ENCODE measurements at places on chromosomes 3 and 15.

DNA sequence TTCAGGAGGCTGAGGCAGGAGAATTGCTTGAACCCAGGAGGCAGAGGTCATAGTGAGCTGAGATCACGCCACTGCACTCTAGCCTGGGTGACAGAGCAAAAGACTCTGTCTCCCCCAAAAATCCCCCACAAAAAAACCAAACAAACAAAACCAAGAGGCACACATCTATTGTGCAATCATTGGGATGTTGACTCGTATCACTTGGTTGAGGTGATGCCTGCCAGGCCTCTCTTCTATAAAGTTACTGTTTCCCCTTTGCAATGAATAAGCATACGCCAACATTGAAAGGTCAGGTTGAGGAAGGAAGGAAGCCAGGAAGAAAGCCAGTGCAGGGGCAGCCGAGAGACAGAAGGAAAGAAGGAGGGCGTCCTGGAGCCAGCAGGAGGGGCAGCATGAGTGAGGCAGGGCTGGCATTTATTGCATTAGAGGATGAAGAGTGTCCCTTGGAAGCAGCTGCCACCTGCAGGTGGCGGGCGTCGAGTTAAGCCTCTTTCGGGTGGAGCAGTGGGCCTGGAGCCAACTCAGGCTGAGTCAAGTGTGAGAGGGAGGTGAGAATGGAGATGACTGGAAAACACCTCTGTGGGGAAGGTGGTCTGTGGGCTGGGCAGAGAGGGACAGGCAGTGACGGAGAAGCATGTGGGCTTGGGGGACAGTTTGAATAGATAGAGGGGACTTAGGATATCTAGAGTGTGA lies 8.3 kb upstream of the CSPG4 start:
- DNase-seq, result peak; percentile 59

- no peak for DNase-seq
Measured at GRCh38 chr15:52256930-52257733, 38.5 kb downstream of the MYO5C start.

DNA sequence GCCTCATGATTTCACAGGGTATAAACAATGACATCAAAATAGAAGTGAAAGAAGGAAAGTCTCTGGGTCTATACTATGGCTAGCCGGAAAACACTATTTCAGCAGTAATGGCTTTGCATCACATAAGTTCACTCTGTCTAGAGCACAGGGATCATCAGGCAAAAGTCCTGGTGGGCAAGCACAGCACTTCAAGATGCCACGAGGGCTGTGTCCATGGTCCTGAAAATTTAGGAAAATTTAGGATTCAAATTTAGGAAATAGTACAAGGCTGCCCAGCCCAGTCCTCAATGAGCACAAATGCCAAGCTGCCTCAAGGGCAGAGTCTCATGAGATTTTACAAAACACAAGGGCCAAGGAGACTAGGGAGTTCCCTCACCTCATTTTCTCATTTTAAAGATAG lies 54.1 kb downstream of the RORA start:
- no peak for DNase-seq

DNA sequence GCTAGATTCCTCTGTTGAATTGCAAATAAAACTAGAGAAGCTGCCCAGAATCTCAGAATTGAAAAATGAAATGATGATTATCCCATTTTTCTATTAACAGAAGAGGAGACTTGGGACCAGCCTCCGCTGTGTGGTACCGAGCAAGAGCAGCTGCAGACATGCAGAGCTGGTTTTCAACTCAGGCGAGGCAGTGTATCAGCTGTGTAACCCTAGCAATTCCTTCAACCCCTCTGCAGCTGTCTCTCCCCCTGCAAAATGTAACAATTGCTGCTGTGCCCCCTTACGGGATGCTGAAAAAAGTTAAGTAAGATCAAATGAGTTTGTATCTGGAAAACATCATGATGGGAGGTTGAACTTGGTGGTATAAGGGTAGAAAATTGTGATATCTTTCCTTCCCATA lies 98.5 kb upstream of the C3orf80 start:
- DNase-seq, result no peak

- no peak for DNase-seq
Measured at GRCh38 chr3:172034786-172035685, 4.3 kb upstream of the FNDC3B start.

DNA sequence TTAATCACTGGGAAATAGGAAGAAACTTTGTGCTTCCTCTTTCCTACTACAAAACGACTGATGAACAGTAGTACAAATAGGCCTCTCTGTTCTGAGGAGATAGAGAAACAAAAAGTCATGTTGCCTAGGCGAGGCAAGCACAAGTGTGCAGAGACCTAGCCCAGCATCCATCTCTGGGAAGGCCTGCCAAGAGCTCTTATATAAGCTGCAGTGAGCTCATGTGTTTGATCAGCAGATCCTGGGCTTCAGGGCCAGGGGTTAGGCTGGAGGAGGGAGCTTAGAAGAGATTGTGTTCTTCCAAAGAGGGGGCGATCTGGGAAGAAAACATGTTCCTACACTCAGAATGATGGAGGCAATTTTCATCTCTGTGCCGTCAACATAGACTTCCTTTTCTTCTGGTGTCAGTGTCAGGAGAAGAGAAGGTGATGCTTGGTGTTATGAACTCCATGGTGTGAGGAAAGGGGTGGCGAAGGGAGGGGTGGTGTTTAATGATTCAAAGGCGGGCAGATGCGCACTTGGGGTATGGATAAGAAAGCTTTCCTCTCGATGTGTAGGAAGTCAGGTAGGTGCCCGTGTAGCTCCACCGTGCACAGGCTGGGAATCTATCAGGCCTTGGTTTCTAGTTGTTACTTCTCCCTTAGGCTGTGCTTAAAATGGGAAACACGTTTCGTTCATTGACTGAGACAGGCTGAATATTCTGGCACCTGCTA lies 29.5 kb upstream of the ETV5 start:
- no peak for DNase-seq

DNA sequence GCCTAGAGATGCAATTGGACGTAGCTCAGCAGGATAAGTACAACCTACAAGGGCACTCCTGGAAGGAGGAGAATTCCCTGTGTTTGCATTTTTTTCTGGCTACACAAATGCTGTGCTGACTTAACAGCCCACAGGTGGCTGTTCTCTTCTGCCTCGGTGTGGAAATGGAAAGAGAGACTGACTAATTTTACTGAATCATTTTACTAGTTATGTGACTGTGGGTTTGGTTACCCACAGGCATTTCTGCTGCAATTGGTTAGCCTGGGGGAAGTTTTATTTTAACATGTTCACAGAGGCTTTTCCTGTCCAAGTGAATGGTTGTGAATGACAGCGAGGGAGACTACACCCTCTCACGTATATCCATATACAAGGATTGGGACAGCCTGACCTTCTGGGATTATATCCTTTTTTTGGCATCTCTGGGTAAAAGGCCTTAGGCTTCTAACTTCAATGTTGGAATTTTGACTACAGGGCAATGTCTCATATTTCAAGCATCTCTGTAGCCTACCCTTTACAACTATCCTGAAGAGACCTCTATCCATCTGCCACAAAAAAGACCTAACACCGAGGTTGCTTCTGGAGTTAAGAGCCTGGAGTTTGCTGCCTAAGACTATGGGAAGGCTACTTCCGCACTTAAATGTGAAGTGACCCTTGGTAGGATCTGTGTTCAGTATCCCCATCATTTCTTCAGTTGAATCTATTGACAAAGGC lies 67.2 kb upstream of the TP63 start:
- DNase-seq, result no peak

GRCh38 chr15:85142312-85142711 lies 160.7 kb downstream of the PDE8A start:
- no peak for DNase-seq

- no peak for DNase-seq
Measured at GRCh38 chr3:113265231-113265630, 53.9 kb downstream of the BOC start.

DNA sequence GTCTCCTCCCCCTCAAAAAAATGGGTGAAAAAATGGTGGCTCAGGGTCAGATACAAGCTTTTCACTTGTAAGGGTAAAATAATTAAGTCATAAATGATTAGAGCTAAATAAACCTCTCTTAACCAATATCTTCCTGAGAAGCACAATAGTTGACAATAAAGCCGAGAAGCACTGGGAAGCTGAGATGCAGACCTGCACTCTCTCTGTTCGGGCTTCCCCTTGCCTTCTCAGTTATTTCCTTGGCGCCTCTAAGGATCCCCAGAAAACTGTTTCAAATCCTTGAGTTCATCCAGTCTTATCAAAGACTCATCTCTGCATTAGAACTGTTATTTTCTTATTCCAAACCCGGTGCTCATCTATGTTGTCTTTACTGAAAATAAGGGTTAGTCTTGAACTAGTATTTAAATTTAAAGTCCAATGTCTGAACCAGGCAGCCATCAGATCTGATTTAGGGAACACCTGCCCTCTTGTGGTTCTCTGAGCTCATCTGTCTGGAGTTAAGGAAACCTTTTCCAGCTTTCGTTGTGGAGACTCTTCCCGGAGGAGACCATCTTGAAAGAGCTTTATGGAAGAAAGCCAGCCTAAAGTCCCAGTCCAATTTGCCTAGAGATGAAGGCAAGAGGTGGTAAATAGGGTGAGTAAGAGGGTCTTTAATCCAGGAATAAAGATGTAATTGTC lies 256.4 kb upstream of the MCTP2 start:
- peak; percentile 19 for DNase-seq

DNA sequence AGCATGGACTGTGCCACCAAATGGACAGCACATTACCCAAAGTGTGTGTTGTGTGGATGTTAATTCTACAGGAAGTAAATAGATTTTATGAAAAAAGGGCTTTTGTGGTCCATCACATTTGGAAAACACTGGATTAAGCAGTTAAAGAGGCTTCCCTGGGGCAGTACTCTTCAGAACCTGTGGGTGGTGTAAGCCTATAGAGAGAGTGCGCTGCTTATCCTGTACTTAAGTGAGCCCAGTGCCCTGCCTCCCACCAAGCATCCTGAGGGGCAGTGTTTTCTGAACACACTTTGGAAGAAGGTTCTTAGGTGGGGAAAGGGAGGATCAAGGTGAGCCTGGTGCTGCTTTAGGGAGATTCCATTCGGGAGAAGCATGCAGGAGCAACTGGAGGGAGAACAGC lies 10.9 kb downstream of the TTLL3 start:
- DNase-seq, result no peak

DNA sequence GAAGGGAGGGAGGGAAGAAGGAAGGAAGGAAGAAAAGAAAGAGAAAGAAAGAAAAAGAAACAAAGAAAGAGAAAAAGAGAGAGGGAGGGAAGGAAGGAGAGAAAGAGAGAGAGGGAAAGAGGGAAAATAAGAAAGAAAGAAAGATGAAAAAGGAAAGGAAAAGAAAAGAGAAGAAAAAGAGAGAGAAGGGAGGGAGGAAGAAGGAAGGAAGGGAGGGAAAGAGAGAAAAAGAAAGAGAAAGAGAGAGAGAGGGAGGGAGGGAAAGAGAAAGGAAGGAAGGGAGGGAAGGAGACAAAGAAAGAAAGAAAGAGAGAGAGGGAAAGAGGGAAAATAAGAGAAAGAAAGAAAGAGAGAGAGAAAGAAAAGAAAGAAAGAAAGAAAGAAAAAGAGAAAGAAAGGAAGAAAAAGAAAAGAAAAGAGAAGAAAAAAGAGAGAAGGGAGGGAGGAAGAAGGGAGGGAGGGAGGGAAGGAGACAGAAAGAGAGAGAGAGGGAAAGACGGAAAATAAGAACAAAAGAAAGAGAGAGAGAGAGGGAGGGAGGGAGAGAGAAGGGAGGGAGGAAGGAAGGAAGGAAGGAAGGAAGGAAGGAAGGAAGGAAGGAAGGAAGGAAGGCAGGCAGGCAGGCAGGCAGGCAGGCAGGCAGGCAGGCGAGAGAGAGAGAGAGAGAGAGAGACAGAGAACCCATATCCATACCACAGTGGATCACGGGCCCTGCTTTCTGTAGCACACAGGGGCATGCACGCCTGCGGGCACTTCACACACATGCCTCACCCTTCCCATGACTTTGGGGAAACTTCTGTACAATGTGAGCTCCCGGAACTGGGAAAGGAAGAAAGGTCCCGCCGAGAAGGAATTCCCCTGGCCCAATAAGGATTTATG lies 52.5 kb downstream of the ADCY5 start:
- no peak for DNase-seq

DNA sequence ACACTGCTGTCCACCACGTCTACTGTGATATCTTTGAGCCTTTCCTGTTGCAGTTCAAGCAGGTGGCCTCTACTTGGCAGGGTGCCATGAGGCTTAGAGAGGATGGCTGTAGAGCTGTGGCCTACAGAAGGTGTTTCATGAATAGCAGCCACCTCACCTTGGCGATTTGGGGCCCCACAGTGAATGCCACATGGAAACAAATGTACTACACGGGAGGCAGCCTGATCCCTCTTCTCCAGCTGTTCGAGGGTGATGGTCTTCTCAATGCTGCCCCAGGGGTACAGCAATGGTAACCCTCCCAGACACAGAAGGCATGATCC lies 70.7 kb downstream of the FAM43A start:
- DNase-seq, result peak; percentile 9

DNA sequence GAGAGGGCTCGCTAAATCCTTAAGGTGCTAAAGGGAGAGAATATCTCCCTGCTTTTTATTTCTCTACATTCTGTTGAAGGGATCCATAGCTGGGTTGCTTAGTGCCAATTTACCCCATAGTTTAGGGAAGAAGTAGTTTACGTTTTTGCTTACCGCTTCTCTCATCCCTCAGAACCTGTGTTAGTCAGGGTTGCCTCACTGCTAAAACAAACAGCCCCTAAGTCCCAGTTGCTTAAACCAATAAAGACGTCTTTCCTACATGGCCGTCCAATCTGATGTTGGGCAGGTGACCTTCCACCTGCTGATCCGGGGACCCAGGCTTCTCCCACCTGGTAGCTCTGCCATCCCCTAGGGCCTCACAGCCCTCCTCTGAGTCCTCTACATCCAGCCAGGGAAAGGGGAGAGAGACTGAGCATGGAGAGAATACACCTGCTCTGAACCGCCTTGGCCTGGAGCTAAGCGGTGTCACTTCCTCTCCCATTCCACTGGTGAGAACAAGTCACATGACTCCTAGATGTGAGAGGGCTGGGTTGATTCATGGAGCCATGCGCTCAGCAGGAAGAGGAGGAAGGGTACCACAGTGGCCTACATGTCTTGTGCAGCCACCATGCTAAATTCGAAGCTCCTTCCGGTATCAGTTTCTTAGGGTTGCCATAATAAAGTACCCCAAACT lies 26.3 kb downstream of the DNASE1L3 start:
- DNase-seq, result no peak

- DNase-seq, result no peak
Measured at GRCh38 chr3:127410137-127410488, 122.3 kb upstream of the PRR20G start.

DNA sequence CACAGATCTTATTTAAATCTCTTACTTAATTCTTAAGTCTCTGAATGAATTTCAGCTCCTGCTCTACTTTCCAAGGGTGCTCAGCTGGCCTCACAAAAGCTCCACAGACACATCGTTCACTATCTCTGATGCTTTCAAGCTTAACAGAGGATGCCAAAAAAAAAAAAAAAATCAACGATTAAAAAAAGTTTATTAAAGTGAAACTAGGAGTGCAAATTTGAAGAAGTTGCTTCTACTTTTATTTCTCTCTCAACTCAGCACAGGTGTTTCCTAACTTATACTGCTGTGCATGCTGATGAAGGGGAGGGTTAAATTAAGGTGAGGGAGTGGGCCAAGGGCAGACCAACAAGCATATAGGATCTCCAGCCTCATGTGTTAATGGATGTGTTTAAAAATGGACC lies 157.2 kb downstream of the TIGIT start:
- DNase-seq, result peak; percentile 35

GRCh38 chr15:54815556-54815955 lies 381.2 kb downstream of the RSL24D1 start:
- no peak for DNase-seq

- no peak for DNase-seq
Measured at GRCh38 chr3:129549006-129549800, 6.2 kb downstream of the H1-8 start.
